Retinal pigment epithelial cell (primary cell): ENCODE measurements at places on chromosomes 3 and 15.

DNA sequence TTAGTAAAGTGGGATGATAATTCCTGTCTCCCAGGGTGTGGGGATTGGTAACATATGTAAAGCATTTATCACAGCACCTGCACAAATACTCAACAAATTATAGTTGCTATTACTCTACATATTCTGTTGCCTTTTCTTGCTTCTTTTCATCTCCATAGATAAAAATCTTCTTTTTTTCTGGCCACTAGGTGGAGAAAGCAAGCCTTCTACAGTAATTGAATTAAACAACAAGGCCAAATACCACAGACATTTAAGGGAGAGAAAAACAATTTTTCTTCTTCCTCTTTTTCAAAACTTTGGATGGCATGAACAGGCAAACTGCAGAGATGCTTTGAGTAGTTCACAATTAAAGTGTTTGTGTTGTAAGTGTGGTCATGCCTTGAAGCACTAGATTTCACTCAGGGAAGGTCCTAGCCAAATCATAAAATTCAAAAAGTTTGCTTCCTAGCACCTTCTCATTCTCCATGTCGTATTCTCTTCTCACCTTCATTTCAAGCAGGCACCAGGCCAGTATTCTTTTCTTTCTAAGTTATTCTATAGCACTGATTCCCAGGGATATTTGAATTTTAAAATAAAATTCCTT, 493.4 kb upstream of the TGFBR2 start:
- no peak for DNase-seq

- DNase-seq, result no peak
These were observed 71.0 kb downstream of the RBM6 start for GRCh38 chr3:50010959-50011358.

- DNase-seq, result no peak
These were observed 11.8 kb downstream of the INO80 start for GRCh38 chr15:41104234-41104633.

DNA sequence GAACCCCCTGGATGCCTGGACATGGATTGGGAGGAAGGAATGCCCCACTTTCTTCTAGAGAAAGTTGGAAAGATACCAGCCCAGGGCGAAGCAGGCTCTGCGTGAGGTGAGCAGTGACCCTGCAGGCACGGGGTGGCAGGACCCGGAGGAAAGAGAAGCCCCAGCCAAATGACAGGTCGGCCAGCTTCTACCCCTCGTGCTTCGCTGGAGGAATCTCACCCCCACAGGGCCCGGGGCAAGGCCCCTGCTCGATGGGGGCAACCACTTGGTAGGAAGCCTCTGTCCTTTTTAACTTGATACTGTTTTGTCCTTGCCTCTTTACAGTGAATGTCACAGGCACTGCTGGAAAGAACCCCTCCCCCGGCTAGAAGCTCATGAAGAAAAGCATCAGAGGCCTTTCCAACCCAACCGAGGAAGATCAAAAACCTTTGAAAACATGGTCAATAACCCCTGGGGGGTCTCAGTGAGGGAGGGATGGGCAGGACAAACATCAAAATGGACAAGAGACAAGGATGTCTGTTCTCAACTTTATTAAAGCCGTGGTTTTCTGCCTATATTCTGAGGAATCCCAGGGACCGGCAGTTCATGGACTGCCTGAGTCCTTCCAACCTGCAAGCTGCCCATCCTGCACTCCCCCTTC, 54.4 kb downstream of the SH3BP5 start:
- DNase-seq, result no peak

DNA sequence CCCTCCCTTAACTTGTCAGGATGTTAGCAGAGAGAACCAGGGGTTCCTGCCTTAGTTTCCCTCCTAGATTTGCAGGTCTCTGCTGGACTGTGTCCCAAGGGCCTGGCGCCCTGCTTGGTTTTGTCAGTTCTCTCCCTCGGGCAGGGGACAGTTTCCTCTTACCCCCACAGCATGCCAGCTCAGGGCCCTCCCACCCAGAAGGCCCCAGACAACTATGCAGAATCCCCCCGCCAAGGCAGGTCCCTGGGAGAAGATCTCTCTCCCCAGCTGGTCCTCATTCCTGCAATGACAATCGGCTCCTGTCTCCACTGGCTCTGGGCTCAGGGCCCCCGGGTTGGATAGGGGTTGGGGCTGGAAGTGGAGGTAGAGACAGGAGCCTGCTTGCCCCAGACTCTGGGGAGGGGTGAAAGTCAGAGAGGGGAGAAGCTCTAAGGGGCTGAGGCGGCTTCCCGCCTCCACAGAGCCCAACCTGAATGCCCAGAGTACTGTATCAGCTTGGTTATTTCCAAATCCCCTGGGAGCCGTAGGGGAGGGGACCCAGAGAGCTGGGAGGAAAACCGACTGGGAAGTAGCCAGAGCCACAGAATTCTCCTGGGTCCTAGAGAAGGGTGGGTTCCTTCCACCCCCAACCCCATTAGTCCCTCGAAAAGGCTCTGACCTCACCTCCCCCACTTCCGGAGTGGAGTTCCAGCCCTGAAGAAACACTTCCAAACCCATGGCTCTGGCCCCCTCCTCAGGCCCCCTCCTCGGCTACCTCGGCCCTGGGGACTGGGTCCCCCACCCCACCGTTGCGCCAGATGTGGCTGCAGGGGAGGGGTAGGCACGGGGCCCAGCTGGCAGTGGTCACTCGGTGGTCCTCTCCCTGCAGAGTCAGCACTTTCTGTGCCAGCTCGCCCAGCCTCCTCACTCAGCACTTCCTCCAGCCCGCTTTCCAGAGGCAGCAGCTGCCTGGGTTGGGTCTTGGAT, 3.8 kb upstream of the LOXL1 start:
- no peak for DNase-seq

- DNase-seq, result no peak
These were observed 497.9 kb upstream of the ARPP21 start for GRCh38 chr3:35141406-35141805.

DNA sequence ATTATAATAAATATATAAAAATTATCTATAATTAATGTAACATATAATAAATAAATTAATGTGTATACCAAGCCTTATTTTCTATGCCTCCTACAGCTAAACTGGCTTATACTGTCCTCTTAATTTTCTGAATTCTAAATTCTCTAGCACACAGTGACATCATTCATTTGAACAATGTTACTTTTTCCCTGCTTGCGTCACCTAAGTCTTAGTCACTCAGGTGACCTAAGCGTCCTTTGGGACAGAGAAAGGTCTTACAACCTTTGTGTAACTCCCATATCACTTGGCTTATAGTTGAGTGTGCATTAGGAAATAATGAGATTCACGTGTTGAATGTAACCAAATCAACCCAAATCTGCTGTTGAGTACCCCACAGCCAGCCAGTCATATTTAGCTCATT, 48.5 kb upstream of the KCNMB2 start:
- no peak for DNase-seq

- DNase-seq, result no peak
These were observed 62.0 kb downstream of the RPL22L1 start for GRCh38 chr3:170808041-170808440.

DNA sequence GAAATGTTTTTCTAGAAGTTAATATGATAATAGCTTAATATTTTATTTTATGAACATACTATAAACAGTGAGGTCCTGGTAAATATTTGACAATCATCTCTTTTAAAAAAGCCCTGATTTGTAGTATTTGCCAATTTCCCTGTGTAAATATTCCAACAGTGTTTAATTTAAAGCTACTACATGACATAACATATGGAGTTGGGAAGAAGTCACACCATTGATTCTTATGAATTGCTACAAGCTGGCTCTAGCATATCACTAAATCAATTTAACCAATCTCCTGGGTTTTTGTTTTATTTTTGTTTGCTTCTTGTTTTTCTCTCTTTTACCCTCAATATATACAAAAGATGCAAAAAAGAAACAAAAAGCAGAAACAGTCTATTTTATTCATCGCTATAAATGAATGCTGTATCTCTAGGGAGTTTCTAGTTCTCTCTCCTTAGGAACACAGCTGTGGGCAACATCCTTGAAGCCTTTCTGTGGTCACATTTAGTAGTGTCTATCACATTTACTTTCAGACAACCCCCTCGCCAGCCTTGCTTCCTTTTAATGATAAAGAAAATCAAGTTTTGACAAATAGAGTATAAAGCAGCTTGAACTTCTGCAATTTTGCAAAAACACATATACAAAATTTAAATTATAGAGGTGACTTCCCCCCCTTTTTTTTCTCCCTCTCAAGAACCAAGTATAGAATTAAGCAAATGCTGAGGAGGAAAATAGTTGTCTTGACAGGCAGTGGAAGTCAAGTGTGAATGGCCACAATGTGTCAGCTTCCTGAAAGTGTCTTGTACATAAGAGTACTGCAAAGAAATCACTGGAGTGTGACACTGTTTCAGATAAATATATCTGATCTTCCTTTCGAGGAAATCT, 21.4 kb downstream of the CCR1 start:
- no peak for DNase-seq
